ENCODE measurements at places on chromosomes 7 and 10. TPM values are rescaled to one million over a fixed set of nuclear protein-coding genes. Genes with fewer than 3 reads are reported as not detected.

DNA sequence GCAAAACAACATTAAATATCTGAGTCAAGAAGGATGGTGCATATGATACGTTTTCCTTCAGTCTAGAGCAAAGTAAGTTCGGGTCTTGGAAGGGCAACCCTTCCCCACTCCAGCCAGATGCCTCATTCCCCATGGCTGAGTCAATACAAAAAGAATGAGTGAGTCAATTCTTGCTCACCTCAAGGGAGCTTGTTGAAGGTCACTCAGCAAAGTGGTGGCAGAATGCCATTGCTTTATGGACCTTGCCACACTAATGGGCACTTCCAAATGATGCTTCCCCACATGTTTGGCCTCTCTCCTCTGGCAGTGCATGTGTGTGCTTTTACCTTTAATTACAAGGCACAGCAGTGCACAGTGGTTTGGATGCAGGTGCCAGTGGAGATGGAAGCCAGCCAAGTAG, 296.5 kb downstream of the SORCS3 start:
- DNase-seq: no peak

DNA sequence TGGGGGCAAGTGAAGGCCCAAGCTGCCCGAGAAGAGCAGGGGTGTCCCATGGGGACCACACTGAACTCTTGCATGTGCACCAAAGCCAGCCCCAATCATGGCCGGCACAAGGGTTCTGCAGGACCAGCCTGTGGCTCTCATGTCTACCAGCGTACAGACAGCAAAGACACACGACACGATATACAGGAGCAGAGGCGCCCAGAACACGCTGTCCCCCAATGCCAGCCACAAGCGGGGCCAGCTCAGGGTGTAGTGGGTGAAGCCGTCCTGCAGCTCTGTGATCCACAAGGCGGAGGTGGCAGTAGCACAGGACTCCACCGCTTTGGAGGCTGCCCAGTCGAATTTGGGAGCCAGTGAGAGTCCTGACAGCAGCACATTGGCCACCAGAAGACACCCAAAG, 108.9 kb upstream of the PDSS1 start:
- DNase-seq: no peak

GRCh38 chr7:36659172-36659516, 65.2 kb downstream of the AOAH start:
- no peak for DNase-seq

- DNase-seq: no peak
Measured at GRCh38 chr7:93171606-93172226, 23.5 kb upstream of the SAMD9L start.

DNA sequence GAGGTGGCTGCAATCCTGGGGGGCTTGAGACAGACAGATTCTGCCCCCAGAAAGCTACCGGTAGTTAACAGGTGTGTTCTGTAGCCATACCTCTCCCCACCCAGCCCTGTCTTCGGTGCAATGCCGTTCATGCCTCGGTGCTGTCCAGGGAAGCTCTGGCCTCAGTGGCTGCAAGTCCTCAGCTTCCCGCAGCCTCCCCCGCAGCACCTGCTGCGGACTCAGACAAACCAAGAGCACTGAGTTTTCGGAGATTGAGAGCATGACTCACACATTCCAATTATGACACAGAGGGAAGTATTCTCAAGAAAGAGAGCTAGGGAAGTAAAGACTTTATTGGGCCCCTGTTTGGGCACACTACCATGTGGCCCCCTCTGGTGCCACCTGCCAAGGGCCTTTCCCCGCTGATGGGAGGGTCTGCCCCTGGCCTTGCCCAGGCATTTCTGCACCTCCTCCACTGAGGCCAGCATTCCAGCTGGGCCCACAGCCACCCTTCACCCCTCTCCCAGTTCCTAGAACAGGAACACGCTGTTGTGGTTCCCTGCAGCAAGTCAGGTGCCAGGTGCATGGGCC, 30.2 kb upstream of the EZH2 start:
- no peak for DNase-seq

DNA sequence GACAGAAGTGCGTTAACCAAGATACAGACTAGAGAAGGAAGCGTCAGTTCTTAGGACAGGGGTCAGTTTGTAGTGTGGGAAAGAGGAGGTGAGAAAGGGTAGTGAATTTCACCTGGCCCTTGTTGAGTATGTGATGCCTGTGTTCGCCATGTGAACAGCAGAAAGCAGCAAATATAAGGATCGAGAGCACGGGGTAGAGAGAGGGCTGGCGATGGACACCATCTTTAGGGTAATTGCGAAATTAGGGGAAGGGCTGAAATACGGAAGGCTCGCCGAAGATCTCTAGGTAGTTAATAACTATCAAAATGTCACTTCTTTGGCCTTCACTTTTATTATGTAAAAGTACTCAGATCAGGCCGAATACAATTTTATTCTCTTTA, 6.2 kb upstream of the MEST start:
- no peak for DNase-seq

GRCh38 chr10:6918305-6918704, 338.2 kb upstream of the PRKCQ start:
- peak; percentile 24 for DNase-seq

The SFTPA1 gene
- total RNA-seq: not detected

DNA sequence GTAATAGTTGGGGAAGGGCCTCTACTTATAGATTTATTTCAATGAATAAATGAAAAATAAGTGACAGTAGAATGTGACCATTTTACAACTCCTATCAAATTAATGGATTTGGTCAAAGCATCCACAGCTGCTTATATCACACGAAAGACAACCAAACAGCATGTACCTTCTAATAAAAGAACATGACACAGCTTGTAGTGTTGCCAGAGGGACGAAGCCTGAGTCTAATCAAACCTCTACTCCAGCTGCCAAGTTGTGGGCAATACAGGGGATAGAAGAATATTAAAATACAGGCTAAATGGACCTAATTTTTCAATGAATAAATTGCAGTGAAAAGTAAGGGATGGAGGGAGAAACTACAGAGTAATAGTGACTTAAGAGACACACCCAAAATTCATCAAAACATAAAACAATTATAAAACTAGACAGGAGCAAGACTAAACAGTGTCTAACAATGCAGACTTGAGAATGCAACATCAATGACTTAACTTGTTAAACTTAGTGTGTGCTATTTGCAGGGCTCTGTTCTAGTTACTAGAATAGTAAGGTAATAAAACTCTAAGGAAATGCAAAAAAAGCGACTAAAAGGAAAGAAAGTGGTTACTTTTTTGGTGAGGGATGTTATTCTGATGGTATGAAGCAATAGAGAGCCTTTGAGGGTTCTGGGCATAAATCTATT, 853.8 kb downstream of the GRM8 start:
- no peak for DNase-seq

The ITPRID1 gene
- total RNA-seq: not detected

The SLC29A4 gene
- 0.47 TPM for total RNA-seq

DNA sequence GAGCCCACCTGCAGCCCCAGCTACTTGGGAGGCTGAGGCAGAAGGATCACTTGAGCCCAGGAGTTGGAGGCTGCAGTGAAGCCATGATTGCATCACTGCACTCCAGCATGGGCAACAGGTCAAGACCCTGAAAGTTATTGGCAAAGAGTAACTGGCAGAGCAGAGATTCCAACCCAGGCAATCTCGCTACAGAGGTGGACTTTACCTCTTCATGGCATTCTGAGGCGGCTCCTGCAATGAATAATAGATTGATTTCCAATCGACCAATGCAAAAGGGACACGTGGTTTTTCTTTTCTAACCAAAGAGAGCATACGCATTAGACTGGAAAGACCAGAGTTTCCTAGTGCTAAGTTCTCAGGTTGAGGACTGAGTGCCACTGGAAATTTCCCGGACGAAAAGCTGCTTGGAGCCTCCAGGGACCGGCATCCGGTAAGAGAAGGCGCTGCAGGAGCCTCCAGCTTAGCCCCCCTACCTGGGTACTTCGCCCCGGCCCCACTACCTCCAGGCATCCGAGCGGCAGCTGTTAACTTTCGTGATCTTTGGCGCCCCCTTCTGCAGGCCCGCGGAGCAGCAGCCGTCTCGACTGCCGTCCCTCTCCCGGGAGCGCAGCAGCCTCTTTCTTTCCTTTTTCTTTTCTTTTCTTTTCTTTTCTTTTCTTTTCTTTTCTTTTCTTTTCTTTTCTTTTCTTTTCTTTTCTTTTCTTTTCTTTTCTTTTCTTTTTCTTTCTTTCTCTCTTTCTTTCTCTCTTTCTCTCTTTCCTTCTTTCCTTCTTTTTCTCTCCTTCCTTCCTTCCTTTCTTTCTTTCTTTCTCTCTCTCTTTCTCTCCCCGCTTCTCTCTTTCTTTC, 4.1 kb downstream of the MBLAC1 start:
- DNase-seq: peak; percentile 85

DNA sequence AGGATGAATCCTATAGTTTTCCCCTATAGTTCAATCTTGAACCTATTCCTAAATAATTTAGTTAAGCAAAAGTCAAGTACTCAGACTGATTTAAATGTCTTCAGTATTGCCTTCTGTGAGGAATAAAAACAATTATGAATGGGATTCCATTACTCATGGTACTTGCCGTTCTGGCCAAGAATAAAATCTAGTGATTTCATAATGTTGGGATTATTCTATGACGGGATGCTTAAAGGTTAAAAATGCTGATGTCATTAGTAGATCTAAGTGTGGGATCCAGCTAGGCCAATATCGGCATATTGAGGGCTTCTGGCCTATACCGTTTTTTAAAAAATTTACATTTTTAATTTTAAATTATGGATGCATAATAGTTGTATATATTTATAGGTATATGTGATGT, 5.3 kb downstream of the BPGM start:
- no peak for DNase-seq

DNA sequence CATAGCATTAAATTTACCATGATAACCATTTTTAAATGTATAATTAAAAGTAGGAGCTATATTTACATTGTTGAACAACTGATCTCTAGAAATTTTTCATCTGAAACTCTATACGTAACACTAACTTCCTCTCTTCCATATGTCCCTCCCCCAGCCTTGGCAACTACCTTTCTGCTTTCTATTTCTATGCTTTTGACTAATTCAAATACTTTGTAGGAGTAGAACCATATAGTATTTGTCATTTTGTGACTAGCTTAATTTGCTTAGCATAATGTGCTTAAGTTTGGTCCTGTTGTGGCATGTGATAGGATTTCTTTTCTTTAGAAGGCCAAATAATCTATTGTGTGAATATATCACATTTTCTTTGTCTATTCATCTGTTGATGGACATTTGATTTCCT, 225.3 kb upstream of the POT1 start:
- no peak for DNase-seq

GRCh38 chr10:98170249-98171117, 36.0 kb downstream of the R3HCC1L start:
- no peak for DNase-seq

GRCh38 chr10:14740684-14741247, 33.9 kb downstream of the FAM107B start:
- no peak for DNase-seq

GRCh38 chr10:126592901-126593300, 77.6 kb downstream of the C10orf90 start:
- DNase-seq: no peak

DNA sequence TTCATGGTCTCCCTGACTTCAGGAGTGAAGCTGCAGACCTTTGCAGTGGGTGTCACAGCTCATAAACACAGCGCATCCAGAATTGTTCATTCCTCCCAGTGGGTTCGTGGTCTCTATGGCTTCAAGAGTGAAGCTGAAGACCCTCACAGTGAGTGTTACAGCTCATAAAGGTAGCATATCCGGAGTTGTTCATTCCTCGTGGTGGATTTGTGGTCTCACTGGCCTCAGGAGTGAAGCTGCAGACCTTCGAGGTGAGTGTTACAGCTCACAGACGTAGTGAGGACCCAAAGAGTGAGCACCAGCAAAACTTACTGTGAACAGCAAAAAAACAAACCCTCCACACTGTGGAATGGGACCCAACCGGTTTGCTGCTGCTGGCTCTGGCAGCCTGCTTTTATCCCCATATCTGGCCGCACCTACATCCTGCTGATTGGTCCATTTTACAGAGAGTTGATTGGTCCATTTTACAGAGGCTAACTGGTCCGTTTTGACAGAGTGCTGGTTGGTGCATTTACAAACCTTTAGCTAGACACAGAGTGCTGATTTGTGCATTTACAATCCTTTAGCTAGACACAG, 308.8 kb downstream of the PTPRN2 start:
- DNase-seq: no peak

The TAF5 gene
- 5.7 TPM for total RNA-seq

All from T-helper 17 cell (primary cell).